Right atrium auricular region (tissue), 2 donors: ENCODE measurements at places on chromosomes 4 and X.

DNA sequence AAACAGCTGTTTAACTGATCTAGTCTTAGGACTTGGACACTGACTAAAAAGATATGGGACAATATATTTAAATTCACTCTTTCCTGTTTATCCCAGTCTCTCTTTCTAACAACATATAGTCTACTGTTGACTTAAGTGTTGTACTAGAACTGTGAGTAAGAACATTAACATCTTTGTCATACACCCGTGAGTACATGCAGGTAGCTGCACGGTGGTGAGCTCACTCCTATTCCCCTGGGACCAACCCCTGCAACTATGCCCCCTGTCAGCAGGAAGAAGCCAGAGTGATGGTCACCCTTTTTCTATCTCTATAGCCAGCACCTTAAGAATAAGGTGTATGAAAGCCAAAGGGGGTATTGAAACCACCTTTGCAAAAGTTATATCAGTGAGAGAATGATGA lies 17.6 kb downstream of the TBL1X start:
- DNase-seq = no peak

DNA sequence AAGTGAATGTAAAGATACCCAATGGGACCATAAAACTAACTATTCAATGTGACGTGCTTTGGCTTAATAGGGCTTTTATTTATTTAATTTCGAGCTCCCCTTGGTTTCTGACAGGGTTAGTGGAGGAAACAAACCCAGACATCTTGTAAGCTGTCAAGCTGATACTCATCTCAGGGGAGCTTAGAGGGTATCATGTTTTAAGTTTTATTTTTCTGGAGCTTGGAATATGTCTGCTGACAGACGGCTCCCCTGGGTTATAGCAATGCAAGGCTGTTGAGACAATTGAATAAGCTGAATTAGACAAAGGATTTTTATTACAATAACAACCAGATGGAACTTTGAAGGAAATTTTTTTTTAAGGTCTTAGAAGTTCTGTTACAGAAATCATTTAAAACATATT lies 456.5 kb downstream of the IL1RAPL1 start:
- no peak for DNase-seq

- DNase-seq = no peak
Observed at GRCh38 chr4:134666640-134667039, 465.1 kb upstream of the PABPC4L start.

- no peak for DNase-seq
Observed at GRCh38 chr4:12375805-12376204, 947.1 kb upstream of the HS3ST1 start.

DNA sequence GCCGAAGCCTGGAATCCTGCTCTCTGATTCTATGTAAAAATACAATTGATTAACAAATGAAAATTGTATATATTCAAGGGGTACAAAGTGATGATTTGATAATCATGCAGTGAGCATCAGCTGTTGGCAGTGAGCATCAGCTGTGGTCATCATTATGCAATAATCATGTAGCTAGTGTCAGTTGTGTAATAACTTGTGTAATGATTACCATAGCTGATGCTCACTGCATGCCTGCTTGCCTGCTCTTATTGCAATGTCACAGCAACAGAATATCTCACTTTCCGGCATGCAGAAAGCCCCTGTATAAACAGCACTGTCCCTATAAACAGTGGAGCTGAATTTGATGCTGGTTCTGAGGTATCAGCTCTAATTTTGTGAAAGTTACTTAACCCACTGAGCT lies 46.8 kb downstream of the SULT1B1 start:
- DNase-seq = no peak

DNA sequence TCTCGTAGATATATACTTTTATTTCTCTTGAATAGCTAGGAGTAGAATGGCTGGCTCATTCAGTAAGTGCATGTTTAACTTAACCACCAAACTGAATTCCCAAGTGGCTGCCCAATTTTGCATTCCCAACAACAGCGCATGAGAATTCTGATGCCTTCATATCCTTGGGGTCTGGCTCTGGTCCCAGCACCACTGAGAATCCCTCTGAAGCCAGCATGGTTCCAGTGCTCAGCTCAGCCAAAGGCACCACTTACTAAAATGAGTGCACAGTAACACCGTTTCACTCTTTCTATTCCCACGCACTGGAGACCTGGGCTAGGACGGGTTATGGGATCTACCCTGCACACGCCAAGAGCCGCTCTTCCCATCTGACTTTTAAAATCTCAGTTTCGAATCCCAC lies 60.4 kb downstream of the CASP3 start:
- DNase-seq = no peak

- DNase-seq = no peak
Observed at GRCh38 chr4:128528793-128529553, 241.4 kb upstream of the PGRMC2 start.

DNA sequence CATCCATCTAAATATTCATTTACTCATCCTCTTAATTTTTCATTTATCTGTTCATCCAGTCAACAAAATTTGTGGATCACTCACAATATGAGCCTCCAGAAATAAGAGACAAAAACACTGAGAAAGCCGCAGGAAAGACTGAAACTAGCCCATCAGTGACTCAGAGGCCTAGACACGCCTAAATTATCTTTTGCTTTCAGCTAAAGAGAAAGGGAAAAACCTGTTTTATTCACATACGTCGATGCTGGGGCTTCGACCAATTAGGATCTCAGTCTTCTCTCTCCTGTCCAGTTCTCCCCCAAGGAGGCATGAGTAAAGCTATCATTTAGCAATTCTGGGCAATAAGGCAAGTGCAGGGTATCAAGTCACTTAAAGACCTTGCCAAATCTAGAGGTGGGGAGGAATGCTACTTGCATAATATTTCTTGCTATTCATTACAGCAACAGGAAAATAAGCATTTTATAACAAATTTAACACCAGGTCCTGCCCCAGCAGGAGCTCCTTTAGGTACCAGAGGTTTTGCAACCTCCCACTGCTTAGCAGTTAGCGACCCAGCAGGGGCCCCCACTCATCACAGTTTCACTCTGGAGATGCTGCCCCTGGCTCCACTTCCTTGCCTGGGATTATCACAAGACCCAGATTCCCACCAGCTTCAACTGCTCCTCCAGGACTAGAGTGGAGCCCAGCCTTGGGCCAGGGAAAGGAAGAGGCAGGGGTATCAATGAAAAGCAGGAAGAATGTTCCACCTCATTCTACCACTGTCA lies 30.1 kb upstream of the TMEM154 start:
- DNase-seq = no peak

- DNase-seq = no peak
Observed at GRCh38 chr4:19486400-19486799, 765.3 kb upstream of the SLIT2 start.

GRCh38 chr4:48970471-48970921 lies 15.6 kb upstream of the CWH43 start:
- no peak for DNase-seq

DNA sequence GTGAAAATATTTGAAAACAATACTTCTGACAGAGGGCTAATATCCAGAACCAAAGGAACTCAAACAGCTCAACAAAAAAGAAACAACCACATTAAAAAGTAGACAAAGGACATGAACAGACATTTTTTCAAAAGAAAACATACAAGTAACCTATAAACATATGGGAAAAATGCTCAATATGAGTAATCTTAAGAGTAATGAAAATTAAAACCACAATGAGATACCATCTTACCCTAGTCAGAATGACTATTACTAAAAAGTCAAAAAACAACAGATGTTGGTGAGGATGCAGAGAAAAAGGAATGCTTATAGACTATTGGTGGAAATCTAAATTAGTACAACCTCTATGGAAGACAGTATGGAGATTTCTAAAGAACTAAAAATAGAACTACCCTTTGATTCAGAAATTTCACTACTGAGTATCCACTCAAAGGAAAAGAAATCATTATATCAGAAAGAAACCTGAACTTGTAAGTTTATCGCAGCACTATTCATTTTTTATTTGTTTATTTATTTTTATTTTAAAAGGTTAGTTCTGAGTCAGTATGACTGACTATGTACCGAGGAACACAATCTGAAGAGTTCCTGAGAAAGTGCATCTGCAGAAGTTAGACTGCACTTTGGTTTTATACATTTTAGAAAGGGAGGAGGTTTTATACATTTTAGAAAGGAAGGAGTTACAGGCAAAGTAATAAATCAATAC lies 231.3 kb downstream of the INPP4B start:
- DNase-seq = no peak

DNA sequence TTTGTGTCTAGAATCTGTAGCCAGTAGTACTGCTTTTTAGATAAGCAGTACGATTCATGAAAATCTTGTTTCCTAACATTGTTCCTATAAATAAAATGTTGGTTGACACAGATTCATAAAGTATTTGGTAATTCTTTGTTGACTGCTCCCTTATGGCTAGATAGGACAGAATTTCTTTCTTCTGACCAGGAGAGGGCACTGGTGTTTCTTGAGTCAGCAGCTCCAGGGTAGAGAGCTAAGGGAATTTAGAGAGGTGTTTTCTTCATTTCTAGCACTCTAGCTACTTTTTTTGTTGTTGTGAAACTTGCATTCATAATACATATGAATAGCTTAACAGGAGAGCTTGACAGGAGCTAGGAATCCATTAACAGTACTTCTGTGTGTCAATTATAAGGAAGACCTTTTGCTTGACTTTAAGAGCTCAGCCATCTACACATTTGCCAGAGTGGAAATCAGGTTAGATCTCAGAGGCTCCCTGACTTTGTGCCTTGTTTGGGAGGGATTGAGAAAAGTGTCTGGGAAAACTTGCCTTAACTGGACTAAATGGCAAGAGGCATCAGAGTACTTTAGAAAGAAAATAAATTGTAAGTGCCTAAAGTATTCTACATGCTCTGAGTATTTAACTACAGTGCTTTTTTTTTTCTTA lies 756.1 kb downstream of the SH3BGRL start:
- DNase-seq = no peak

GRCh38 chr4:119300101-119300978 lies 21.6 kb downstream of the FABP2 start:
- peak; percentile 94 for DNase-seq

DNA sequence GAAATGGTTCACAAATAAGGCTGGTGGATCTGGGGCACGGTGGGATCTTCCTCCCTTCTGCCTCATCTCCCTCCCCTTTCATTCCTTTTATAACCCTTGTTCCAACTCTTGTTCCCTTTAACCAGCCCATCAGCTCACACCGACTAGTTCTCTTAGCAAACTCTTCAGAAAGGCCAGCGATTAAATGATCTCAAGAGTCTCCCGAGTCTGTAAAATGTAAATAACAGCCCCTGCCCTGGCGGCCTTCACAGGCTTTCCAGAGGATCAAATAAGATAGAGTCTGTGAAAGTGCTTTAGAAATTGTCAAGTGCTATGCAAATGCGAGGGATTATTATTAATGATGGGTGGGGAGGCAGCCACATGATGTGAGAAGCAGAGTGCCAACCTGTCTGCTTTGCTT lies 27.1 kb downstream of the TSC22D3 start:
- DNase-seq = no peak

DNA sequence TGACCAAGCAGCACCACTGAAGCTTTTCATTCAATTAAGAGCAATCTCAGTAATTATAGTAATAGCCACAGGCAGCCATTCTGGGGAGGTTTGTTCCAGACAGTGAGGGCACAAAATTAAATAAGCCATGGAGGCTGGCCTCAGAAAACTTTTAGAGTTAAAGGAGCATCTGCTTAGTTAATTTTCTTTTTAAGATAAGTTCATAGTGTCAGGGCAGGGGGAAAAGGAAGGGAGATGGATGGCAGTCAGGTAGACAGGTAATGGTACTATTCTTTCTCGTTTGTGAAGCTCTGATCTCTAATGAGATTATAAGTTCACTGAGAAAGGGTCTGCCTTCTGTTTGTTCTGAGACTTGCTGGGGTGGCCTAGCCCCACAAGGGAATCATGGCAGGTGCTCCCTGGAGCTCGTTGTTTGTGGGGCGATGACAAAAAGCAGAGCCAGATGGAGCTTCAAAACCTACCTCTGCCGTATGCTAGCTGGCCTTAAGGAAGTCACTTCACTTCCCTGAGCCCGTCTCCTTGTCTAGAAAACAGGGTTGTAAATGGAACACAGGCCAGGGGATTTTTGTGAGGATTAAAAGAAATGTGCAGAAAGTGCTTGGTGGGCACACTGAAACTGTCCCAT lies 44.6 kb upstream of the FGFBP2 start:
- DNase-seq = no peak
